ENCODE measurements at places on chromosomes 3 and 15.

- DNase-seq = no peak
Observed at GRCh38 chr15:44215594-44215993, 20.5 kb upstream of the FRMD5 start.

- DNase-seq = peak; percentile 67
Observed at GRCh38 chr15:85749261-85750151, 45.2 kb downstream of the KLHL25 start.

GRCh38 chr3:163951397-163951987 lies 1126.8 kb downstream of the SI start:
- DNase-seq = no peak

DNA sequence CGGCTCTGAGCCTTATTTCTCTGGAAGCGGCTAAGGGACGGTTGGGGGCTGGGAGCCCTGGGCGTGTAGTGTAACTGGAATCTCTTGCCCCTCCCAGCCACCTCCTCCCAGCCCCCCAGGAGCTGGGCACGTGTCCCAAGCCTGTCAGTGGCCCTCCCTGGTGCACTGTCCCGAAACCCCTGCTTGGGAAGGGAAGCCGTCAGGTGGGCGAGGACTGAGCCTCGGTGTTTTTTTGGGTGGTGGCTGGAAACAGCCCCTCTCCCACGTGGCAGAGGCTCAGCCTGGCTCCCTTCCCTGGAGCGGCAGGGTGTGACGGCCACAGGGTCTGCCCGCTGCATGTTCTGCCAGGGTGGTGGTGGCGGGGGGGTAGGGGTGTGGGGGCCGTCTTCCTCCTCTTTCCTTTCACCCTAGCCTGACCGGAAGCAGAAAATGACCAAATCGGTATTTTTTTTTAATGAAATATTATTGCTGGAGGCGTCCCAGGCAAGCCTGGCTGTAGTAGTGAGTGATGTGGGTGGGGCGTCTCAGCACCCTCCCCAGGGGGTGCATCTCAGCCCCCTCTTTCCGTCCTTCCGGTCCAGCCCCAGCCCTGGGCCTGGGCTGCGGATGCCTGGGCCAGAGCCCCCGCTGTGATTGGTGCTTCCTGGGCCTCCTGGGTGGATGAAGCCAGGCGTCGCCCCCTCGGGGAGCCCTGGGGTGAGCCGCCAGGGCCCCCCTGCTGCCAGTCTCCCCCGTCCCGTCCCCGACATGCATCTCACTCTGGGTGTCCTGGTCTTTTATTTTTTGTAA lies 58.8 kb upstream of the GOLGA8A start:
- DNase-seq = no peak

GRCh38 chr3:167469381-167469780 lies 4.5 kb downstream of the SERPINI2 start:
- DNase-seq = no peak

- no peak for DNase-seq
Observed at GRCh38 chr3:13626915-13627460, 78.1 kb downstream of the FBLN2 start.

- DNase-seq = peak; percentile 69
Observed at GRCh38 chr3:11544412-11545181, 99.1 kb downstream of the VGLL4 start.

GRCh38 chr3:187139126-187139894 lies at the start of gene RPL39L:
TSS of gene RPL39L (minus strand) at chr3:187139496. CDS start at chr3:187121300, 18,196 bp downstream.
- peak; percentile 89 for DNase-seq

- no peak for DNase-seq
Observed at GRCh38 chr3:181488536-181488935, 223.2 kb upstream of the SOX2 start.

GRCh38 chr3:123819949-123820348 lies 64.2 kb downstream of the MYLK start:
- DNase-seq = no peak
